ENCODE measurements at places on chromosomes 16 and 17. TPM values are rescaled to one million over a fixed set of nuclear protein-coding genes. Genes with fewer than 3 reads are reported as not detected.
A peak's percentile ranks its signal among the peaks of the same experiment; 100 is the strongest.

DNA sequence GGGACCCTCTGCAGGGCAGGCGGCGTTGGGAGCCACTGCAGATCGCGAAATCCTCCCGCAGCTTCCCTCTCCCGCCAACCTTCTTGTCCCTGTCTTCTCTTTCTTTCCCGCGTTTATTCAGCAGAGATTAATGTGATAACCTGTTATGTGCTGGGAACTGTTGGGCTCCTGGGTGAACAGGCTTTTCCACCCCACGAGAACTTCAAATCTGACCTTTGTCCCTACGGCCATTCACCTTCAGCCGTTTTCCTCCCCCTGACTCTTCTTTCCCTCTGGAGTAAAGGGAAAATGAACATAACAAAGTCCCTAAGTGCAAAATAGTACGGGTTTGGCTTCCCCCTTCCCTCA, 15.2 kb upstream of the KPNA2 start:
- DNase-seq = no peak

GRCh38 chr16:68451676-68452075, 3.4 kb upstream of the SMPD3 start:
- no peak for DNase-seq

GRCh38 chr17:39602533-39603303, 5.0 kb downstream of the NEUROD2 start:
- DNase-seq = no peak

DNA sequence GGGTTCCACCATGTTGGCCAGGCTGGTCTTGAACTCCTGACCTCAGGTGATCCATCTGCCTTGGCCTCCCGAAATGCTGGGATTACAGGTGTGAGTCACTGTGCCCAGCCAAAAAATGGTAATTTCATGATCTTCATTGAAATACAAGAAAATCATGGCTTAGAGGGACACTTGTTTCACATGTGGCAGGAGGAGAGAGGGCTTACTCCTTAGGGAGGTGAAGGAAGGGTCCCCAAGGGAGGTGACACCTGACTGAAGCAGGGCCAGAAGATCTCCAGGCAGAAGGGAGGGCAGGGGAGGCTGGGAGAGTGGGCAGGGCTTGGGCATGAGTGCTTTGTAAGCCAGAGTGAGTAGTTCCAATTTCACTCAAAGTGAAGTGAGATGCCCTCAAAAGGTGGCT, 20.0 kb upstream of the ITGAX start:
- DNase-seq = no peak

DNA sequence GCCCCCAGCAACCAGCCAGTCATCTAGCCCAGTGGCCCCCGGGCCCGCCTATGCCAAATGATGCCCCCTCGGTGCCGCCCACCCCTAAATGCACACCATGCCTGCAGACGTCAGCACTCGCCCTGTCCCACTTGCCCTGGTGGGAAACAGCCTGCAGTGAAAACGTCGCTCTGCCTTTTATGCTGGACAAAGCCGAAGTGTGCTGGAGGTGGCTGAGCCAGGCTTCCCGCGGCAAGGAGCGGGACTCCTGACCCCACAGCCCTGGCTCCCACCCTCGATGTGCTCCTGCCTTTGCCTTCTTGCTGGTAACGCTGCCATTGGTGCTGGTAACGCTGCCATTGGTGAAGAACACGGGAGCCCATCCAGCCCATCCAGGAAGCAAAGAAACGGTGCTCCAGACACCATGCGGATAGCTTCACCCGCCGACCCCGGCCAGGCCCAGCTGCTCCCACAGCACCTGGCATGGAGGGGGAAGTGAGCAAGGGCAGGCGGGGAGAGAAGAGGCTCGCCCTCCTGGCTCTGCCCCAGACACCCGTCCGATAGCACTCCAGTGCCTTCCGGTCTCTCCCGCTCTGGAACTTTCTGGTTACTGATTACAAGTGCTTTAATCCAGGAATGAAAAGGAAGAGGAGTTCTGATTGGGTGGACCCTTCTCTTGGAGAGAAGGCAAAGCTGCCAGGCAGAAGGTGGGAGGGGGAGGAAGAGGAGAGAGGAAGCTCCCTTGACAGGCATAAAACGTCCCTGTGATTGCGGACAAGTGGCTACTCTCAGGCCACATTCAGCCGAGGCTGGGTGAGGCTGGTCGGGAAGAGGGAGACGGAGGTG, 4.0 kb upstream of the BAIAP2 start:
- peak; percentile 82 for DNase-seq

GRCh38 chr17:42667088-42667951, 8.2 kb downstream of the TUBG2 start:
- peak; percentile 96 for DNase-seq

GRCh38 chr17:61196302-61196704, 203.3 kb upstream of the TBX2 start:
- DNase-seq = no peak

DNA sequence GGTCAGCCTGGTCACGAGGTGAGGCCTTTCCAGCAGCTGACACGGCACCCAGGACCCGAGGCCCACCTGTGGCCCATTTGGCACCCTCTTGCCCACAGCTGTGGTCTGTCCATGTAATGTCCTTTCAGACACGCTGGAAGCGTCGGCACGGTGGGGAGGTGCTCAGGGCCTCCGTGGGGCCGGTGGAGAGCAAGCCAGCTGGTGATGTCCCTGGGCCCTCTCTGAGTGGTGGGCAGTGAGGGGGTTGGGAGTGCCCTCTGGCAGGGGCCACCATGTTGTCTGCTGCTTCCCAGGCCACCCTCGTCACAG, 97.3 kb upstream of the ZNF469 start:
- no peak for DNase-seq

Gene FAM20A
- 12.9 TPM for total RNA-seq

Gene KRTAP2-3
- 5.9 TPM for total RNA-seq

Measured in renal cortical epithelial cell (primary cell).